ENCODE measurements at places on chromosomes 11 and 22.

- no peak for DNase-seq
These were observed 1.7 kb upstream of the NUDT8 start for GRCh38 chr11:67631411-67631810.

GRCh38 chr22:33327348-33327860, 269.2 kb upstream of the SYN3 start:
- DNase-seq: no peak

- no peak for DNase-seq
These were observed 7.8 kb upstream of the NFAM1 start for GRCh38 chr22:42439821-42440674.

DNA sequence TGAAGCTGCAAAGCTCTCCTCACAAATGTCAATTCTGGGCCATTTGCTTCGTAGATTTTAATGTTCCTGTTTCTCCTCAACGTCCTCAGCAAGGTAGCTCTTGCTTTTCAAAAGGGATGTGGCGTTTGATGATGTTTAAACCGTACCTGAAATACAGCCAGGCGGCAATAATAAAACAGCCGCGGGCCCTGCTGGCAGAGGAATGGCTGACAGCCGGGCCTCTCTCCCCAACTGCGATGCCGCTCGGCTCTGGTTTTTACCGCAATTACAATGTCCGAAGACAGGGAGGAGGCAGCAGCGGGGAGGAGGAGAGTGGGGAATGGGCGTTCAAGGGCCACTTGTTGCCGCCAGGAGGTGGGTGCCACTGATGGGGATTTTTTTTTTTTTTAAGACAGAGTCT, 27.5 kb downstream of the MACROD1 start:
- no peak for DNase-seq

DNA sequence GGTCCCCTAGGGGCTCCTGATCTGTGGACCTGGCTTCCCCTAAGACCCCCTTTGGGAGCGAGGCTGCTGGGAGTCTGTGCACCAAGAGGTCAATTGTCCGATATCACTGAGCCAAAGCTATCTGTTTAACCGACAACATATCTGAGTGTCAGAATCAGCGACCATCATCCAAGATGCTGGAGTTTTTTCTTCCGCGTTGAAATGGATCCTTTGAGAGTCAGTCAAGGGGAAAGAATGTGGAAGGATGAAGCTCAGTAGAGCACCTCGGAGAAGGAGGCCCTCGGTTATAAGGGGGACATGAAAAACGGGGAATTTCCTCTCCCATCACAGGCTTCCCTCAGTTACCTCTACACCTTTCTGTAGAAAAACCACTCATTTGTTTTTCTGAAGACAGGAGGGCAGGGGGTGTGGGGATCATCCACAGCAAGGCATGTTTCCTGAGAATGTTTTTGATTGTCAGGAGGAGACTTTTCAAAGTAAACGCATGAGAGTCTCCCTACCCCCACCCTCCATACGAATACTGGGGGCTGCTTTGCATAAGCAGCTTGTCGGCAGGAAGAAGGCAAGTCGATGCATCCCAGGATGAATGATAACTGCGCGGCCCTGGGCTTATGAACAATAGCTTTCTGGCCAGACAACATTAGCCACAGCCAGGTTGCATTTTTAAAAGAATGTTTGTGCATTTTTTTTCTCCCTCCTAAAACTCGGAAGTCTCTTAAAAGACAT, 37.7 kb upstream of the CCND1 start:
- no peak for DNase-seq

DNA sequence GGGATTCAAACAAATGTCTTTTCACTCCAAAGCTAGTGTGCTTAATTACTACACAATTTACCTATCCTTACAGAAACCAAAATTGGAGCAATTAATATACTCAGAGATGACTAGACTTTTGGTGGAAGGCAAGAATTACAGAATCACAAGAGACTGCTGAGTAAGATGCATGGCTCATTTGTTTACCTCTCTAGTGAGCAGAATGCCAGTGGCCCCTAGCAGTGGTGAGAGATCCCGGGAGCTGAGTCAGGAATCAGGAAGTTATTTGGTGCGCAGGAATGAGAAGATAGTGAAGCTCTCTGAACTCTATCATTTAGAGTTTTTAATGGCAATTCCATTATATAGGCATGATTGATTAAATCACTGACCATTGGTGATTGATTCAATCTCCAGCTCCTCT, 188.9 kb upstream of the SESN3 start:
- DNase-seq: no peak

GRCh38 chr22:49867303-49868265, 13.9 kb downstream of the ZBED4 start:
- DNase-seq: no peak

DNA sequence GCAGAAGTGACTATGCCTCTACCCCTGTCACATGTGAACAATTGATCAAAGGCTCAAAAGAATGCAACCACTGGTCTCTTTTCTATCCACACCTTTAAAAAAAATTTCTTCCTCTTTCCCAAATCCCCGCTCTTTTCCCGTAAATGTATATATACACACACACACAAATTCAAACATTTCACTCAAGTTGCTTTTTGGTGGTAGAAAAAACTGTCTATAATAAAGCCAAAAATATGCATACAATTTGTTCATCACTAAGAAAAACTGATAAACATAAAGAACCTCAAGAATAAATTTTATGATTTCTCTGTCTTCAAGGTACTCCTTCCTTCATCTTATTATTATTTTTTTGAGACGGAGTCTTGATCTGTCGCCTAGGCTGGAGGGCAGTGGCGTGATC, 5.6 kb downstream of the SMC1B start:
- no peak for DNase-seq

GRCh38 chr11:71323876-71324526, 71.6 kb upstream of the SHANK2 start:
- DNase-seq: no peak

- DNase-seq: no peak
These were observed 11.6 kb downstream of the LIF start for GRCh38 chr22:30234786-30235470.

GRCh38 chr11:36155770-36156160, 133.5 kb downstream of the COMMD9 start:
- no peak for DNase-seq

- DNase-seq: no peak
These were observed 81.6 kb upstream of the SEPTIN5 start for GRCh38 chr22:19632668-19633148.

DNA sequence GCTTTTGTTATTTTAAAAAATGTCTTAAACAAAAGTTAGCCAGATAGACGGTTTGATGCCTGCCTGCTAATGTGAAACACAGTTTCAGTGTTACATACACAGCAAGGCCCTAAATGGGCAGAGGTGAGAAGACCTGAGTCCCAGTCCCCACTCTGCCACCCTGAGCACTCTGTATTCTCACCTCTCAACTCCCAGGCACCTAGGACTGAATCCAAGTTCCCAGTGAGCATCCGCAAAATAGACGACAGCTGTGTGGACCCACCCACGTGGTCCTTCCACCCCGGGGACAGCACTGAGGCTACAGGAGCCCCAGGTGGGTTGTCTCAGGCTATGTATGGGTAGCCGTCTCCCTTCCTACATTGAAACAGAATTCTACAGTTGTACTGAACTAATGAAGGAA, 111.5 kb downstream of the RPL27A start:
- no peak for DNase-seq

DNA sequence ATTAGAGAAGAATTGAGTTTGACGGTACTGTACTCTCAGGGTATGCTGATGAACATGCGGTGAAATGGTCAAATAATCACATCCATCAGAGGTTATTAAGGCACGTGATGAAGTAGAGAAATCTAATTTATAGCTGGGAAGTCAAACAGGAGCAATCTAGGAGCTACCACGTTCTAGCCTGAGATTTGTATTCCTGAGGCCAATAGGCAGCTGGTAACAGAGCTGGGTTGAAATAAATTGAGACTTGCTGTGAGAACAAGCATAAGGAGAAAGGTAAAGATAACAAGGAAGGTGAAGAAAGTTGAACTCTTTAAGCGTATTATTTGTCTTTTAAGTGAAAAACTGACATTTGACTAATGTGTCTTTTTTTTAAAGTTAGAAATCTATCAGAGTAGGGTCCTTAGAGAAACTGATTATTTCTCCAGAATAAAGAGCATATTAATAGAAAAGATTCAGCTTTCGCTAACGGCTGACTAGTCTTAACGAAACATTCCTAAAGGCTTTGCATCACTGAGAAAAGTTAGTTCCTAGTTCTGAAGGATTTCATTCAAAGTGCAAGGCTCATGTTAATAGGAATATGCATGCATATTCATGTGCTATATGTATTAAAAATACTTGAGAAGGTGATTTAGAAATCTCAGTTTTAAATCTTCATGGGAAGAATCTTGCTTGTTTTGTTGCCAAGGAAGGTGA, 5.2 kb upstream of the WEE1 start:
- no peak for DNase-seq

- no peak for DNase-seq
These were observed 5.3 kb upstream of the ATP5MG start for GRCh38 chr11:118396097-118396501.

- DNase-seq: no peak
These were observed 28.2 kb upstream of the TPBGL start for GRCh38 chr11:75212411-75212810.

GRCh38 chr11:73240190-73240781, 22.2 kb downstream of the P2RY2 start:
- no peak for DNase-seq

DNA sequence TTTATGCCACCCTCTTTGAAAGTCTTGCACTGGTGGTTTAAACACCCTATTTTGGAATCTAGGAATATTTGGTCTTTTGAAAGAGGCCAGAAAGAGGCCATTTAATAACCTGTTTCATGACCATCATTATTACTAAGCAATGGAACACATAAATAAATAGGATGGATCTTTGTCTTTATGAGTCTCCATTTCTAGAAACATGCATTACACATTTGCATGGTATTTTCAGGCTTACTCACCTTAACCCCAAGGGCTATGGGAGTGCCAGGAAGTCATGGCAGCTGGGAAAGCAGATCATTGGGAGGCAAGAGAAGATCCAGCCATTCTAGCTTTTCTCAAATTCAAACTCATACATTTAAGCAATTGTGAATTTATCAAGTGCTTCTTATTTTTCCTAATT, 185.8 kb upstream of the POU2AF2 start:
- no peak for DNase-seq

- no peak for DNase-seq
These were observed 76.2 kb downstream of the ARHGAP32 start for GRCh38 chr11:129115652-129116586.

- DNase-seq: peak; percentile 82
These were observed 28.2 kb downstream of the KCTD17 start for GRCh38 chr22:37079668-37080171.

GRCh38 chr11:73317373-73317772, 9.3 kb downstream of the ARHGEF17 start:
- no peak for DNase-seq

- no peak for DNase-seq
These were observed 70.7 kb downstream of the ARFGAP2 start for GRCh38 chr11:47105974-47106373.

- no peak for DNase-seq
These were observed 24.1 kb upstream of the GRK3 start for GRCh38 chr22:25540166-25540907.

GRCh38 chr11:64225608-64226506, at the start of the genes NUDT22 and TRPT1:
Gene NUDT22, plus strand, starts transcription at chr11:64226274. Its CDS starts 379 bp downstream, at chr11:64226653.
Gene TRPT1, minus strand, starts transcription at chr11:64226186. Its CDS starts 326 bp downstream, at chr11:64225860.
- peak; percentile 88 for DNase-seq

GRCh38 chr11:7597620-7598019, 75.7 kb downstream of the CYB5R2 start:
- no peak for DNase-seq

DNA sequence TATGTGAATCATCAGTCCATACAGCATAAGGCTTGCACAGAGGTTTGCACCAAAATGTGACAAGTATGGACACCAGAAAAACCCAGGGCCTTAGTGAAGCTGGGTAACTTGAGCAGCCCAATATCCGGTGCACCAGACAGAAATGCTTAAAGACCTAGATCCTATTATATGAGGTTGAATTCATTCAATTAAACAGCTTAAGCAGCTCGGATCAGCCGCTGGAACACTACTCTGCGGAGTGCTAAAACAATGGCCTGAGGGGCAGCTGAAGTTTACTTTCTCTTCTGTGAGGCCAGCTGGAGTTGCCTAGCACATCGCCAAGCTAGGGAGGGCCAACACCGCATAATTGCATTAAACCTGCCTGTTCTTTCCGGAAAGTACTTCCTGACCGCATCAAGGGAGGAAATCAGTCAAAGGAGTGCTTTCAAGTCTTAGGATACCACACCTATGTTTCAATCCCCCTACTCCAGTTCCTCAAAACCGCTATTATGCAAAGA, 17.0 kb upstream of the FAM181B start:
- DNase-seq: no peak

DNA sequence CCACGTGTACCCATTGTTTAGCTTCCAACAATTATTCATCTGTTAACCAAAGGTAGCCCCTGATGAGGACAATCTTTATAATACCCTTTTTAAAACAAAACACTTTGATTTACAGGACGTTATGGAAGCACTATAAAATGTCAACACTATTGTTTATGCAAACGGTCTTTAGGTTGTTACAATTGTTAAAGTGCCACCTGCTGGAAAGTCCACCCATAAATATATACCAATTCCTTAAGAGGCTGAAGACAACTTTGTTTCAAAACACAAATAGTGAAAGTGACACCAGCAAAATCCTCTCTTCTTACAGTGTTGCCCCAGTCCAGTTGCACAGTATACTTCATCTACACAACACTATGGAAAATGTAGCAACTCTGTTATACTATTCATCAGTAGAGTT, 68.9 kb upstream of the SLN start:
- DNase-seq: no peak

- no peak for DNase-seq
These were observed 197.9 kb downstream of the BRD1 start for GRCh38 chr22:49629586-49630447.

DNA sequence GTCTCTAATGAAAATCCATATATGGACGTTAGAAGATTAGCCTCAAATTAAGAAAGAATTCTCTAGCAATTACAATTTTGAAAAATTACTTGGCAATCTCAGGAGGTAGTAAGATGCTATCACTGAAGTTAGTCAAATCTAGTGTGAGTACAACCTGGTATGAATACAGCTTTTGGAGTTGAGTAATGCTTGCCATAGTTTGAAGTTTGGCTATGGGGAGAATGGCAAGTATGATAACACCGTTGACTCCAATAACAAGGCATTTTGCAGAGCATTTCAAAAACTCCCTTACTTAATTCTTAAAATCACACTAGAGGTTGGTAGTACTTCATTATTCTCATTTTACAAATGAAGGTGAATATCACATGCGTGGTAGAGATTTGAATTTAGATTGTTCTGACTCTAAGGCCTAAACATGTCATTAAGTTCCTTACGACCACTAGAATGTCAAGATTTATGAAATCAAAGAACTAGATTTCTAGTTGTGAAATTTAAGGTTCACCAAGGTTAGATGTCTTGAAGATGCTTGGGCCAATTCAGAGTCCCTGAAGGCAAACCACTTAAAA, 355.4 kb downstream of the ETS1 start:
- DNase-seq: no peak

DNA sequence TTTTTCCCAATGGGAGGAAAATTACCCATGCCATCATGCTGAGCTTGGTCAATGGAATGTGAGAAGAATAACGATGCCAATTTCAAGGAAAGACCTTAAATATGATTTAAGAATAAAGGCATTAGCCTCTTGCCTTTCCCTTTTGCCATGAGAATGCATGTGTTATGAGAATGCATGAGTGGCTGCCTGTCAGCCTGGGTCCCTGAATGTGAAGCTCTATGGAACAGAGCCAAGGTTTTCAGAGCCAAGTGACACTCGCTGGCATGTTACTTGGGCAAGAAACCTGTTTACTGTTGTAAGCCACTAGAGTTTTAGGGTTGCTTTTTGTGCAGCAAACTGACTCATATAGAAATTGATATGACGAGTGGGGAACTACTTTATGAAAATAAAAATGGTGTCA, 75.7 kb downstream of the JRKL start:
- no peak for DNase-seq
